T47D (cell line): ENCODE measurements at places on chromosomes 16 and 17.

GRCh38 chr17:79607940-79608623, 2.8 kb downstream of the RBFOX3 start:
- peak; percentile 98 for DNase-seq

GRCh38 chr17:73710095-73710592, 65.9 kb upstream of the SDK2 start:
- DNase-seq, result peak; percentile 74

DNA sequence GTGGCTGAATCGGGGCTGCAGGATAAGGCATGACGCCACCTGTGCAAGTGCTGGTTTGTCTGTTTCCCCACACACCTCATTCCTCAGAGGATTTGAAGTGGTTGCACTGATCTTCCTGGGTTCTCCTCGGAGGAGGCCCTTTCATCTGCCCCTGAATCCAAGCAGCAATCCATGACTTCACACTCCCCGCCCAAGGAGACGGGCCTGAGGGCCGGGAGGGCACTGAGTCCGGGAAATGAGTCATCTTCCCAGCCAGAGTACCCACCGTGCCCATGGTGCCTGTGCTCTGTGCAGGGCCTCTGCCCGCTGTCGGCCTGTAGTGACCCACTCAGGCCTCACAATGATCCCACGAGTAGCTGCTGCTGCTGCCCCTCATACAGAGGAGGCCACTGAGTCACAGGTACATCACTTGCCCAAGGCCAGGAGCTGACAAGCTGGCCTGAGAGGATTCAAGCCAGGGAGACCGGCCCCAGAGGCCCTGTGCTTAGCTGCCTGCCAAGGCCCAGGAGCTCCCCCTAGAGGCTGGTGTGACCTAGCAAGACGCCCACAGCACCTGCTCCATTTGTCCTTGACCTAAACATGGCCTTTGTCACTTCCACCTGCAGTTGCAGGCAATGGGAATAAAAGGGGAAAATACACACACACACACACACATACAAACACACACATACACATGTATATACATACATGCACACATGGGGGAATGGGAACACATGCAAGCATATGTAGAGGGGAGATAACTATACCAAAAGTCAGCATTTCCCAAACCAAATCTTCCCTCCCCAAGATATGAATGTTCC, 240.0 kb downstream of the C16orf95 start:
- DNase-seq, result no peak

DNA sequence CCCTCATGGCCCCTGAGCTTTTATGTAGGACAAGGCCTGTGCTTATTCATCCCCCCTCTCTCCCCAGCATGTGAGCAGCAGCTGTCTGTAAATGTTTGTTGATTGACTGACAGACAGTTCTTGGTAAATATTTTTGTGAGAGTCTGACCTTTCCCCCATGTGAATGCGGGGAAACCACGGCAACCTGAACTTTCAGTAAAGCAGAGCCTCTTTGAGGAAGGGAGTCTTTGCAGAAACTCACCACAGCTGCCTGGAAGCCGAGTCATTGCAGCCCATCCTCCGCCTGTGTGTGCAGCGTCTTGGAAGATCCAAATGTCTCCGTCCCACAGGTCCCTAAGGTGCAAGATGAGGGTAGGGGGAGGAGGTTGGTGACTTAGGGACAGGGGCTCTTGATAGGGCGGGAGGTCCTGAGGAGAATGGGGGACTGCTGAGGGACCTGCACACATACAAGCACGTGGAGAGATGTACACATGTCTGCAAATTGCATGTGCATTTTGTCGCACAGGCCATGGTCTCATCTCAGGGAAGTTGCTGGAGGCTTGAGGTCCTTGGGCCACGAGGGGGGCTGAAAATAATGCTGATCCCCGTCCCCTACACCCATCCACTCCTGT, 23.0 kb upstream of the IL21R start:
- no peak for DNase-seq

GRCh38 chr17:7673239-7673638, 14.1 kb downstream of the TP53 start:
- DNase-seq, result no peak

- no peak for DNase-seq
Measured at GRCh38 chr16:72922714-72923113, 125.2 kb downstream of the ZFHX3 start.

DNA sequence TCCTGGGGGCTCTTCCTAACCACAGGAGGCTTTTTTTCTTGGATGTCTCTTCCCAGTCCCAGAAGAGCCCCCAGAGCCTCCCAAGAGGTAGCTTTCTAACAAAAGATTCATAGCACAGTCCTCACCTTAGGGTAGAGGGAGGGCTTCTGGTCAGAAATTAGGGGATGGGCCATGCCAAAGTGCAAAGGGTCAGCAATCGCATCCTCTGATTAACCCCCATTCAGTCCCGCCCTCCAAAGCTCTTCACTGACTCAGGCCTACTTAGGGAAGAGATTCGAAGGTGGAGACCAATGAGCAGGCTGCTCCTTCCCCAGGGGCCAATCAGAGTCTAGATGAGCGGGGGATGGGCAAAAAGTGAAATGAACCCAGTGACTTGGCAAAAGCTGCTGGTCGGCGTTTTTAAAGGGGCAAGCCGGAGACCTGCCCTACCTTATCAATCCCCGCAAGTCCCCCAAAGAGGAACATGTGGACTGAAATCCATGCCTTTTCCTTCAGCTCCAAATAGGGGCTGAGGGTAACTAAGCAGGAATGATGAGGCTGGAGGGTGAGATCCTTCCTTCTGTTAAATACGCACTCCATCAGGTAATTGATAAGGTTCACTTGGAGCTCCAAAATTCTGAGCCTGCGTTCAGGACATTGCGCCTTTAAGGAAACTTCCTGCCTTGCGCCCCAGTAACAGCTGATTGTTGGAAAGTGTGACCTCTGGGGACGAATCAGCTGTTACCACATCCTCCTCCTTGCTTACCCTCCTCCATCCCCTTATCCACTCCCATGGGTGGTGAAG, 6.9 kb upstream of the TLCD2 start:
- peak; percentile 96 for DNase-seq

DNA sequence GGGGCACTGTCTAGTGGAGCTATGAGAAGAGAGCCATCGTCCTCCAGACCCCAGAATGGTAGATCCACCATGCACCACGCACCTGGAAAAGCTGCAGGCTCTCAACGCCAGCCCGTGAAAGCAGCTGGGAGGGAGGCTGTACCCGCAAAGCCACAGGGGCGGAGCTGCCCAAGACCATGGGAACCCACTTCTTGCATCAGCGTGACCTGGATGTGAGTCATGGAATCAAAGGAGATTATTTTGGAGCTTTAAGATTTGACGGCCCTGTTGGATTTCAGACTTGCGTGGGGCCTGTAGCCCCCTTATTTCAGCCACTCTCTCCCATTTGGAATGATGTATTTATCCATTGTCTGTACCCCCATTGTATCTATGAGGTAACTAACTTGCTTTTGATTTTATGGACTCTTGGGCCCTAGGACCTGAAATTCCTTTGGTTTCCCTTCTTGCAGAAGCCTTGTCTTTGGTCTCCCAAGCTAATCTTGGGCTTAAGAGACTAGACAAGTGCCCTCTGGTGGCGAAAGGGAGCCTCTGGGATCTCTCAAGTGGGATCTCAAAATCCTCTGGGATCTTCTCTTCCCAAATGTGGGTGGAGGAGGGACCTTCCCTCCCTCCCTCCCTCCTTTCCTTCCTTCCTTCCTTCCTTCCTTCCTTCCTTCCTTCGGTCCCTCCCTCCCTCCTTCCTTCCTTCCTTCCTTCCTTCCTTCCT, 58.2 kb upstream of the HAPSTR1 start:
- peak; percentile 84 for DNase-seq

GRCh38 chr16:19835968-19836421, 48.7 kb downstream of the GPRC5B start:
- DNase-seq, result no peak

- DNase-seq, result no peak
Measured at GRCh38 chr16:85819771-85820170, 20.3 kb downstream of the COX4I1 start.
